NCI-H187 (cell line): ENCODE measurements at places on chromosomes 11 and 22.

GRCh38 chr22:31271026-31271425 lies 21.3 kb downstream of the PIK3IP1 start:
- DNase-seq, result no peak

GRCh38 chr22:23803001-23803819 lies 16.4 kb downstream of the SMARCB1 start:
- no peak for DNase-seq

GRCh38 chr11:107041088-107041444 lies 22.8 kb upstream of the GUCY1A2 start:
- no peak for DNase-seq

- no peak for DNase-seq
These were observed 72.7 kb upstream of the PITPNB start for GRCh38 chr22:27991586-27992293.

- DNase-seq, result no peak
These were observed 298.0 kb upstream of the PLET1 start for GRCh38 chr11:112558691-112559090.

DNA sequence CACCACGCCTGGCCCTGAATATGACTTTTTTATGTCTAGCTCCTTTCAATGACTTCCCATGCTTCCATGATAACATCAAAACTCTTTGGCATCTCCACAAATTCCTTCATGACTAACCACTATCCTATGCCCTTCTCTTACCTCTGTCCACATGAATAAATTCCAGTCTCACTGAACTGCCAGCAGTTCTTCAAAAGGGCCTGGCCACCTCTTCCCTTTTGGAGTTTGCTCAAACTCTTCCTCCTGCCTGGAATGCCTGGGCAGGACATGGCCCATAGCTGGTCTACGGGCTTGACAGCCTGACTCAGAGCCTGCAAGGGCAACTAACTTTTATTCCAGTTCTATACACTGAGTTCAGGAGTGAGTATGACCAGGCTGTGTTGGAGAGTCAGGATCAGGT lies 41.8 kb upstream of the ZBTB16 start:
- no peak for DNase-seq

DNA sequence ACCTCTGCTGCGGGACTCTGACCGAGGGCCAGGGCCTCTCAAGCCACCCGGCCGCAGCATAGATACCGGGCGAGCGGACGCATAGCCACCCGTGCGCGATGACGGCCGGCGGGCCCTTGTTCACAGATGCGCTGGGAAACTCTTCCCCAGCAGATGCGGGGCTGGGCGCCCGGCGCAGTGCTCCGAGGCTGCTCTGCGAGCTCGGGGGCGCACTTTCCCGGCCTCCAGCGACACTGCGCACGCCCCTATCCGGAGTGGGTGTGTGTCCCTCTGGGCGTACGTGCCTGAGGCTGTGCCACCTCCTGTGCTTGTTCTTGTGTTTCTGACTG lies 104.7 kb upstream of the E2F8 start:
- no peak for DNase-seq

- no peak for DNase-seq
These were observed 670.2 kb downstream of the OPCML start for GRCh38 chr11:132862137-132862536.

DNA sequence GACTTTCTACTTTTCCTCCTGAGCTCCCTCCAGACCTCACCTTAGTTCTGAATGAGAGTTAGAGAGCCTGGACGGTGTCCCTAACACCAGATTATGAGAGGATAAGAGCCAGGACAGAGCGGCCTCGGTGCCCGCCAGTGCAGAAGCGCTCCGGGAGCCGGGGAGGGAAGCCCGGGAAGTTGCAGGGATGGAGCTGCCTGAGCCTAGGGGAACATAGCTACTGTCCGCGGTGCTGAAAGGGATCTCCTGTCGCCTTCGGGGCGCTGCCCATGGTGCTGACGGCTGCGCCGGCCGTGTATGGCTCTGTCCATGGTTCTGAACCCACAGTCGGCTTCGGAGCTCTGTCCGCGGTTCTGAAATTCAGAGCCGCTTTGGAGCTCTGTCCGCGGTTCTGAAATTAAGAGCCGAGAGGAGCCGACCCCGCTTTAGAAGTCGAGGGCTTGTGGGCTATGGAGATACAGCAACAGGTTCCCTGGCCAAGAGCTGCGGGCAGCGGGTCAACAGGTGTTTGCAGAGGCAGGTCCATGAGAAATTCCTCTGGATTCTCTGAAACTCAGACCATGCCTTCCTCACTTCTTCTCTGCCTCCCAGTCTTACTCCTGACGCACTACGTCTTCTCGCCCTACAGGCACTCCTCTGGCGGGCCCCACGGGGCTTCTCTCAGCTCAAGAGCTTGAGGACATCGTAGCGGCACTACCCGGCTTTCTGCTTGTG lies 814 bp downstream of the NPAS4 start:
- no peak for DNase-seq

GRCh38 chr11:72038491-72038890 lies 39.8 kb downstream of the IL18BP start:
- DNase-seq, result no peak

GRCh38 chr11:121329781-121330395 lies 37.3 kb downstream of the SC5D start:
- no peak for DNase-seq

DNA sequence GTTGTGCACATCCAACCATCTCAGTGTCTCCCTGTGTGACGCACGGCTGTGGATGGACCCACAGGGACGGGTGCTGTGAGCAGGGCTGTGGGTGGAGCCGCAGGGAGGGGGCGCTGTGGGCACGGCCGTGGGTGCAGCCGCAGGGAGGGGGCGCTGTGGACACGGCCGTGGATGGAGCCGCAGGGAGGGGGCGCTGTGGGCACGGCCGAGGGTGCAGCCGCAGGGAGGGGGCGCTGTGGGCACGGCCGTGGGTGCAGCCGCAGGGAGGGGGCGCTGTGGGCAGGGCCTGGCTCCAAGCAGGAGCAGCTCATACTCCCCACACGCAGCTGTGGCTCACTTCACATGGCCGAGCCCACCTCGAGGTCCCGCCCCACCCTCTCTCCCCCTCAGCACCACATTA lies 6.0 kb upstream of the MAPK11 start:
- DNase-seq, result no peak

DNA sequence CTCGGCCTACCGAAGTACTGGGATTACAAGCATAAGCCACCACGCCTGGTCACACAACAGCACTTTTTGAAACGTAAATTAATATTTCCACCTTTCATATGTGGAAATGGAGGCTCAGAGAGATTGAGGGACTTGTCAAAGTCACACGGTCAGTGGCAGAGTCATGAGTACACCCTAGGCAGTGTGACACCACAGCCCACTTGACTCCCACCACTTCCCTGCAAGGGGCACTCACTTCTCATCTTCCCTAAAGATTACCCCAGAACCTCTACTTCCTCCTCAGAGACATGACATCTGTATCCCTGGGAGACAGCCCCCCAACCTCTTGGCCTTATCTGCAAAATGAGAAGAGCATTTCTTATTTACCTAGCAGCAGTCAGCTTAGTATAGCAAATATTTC lies 16.5 kb upstream of the MYOD1 start:
- DNase-seq, result no peak

DNA sequence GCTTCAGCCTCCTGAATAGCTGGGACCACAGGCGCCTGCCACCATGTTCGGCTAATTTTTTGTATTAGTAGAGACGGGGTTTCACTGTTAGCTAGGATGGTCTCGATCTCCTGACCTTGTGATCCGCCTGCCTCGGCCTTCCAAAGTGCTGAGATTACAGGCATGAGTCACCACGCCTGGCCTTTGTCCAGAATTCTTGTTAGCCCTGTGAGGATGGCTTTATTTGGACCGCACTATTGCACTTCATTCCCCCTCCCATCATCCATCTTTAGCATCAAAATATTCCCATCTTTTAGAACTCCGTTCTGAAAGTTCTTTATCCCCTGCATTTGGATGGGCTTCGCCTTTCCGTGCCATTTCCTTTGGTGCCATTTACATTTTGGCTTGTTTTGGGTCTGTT lies 2.6 kb downstream of the SAMM50 start:
- DNase-seq, result no peak

DNA sequence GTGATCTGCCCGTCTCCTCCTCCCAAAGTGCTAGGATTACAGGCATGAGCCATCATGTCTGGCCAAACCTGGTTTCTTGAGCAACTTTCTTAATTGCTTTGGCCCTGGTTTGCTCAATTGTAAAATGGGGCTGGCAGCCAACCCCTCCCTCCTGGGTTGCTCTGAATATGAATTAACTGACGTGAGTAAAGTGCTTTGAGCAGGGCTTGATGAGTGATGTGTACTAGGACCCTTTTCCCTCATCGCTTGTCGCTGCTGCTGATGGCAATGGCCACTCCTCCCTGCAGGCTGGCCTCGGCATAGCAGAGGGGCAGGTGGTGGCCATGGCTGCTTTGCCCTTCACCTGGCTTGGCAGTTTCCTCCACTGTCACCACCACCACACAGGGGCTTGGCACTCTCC lies 41.5 kb downstream of the RNF141 start:
- DNase-seq, result no peak

GRCh38 chr11:6315811-6316425 lies 4.4 kb downstream of the CAVIN3 start:
- DNase-seq, result no peak

- no peak for DNase-seq
These were observed at the start of gene TIMP3 for GRCh38 chr22:32801537-32802236. TIMP3 (plus strand) TSS chr22:32801705; CDS start chr22:32802002, 297 bp downstream.

DNA sequence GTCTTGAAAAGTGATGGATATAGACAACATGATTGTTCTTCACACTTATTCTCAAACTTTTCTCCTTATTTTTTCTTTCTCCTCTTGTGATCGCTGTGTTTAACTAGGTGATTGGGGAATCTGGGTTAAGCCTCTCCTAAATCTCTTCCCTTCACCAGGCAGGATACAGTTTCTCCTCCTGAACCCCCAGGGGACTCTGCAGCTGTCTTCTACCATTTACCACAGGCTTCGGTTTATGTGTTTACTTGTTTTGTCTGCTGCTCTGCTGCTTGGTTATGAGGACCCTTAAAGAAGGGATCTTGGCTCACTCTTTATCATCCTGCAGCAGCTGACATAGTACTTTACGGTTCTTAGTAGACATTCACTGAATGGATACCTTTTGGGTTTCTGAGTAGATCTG lies 124.2 kb downstream of the NCAM1 start:
- DNase-seq, result no peak

GRCh38 chr11:66317723-66318599 lies 1.1 kb upstream of the CD248 start:
- DNase-seq, result no peak

DNA sequence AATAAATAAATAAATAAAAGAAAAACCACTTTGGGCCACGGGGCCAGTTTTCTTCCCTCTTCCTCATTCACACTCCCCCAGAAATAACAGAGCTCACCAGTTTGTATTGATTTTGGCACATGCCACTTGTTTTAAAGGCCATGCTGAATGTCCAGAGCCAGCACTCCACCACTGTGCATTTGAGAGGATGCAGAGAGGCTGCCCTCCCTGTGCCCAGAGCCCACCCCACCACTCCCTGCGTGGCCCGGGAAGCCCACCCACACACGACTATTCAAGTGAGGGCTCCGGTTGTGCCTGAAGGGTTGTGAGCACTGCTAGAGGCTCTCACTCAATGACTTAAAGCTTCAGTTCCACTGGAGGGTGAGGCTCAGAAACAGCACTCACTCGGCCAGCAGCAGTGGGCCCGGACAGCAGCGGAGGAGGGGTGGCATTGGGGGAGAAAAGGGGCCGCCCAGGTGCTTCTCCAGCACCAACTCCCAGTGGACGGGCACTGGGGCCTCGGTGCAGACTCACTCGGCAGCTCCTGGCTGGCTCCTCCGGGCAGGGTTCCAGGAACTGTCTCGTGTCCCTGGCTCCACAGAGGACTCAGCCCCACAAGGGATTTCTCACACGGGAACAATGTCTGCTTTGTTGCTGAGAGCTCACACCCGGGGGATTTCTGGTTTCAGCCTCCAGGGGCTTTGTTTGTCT lies 112.7 kb downstream of the SHANK2 start:
- no peak for DNase-seq

GRCh38 chr11:120785576-120785975 lies 238.3 kb upstream of the TBCEL start:
- DNase-seq, result no peak

DNA sequence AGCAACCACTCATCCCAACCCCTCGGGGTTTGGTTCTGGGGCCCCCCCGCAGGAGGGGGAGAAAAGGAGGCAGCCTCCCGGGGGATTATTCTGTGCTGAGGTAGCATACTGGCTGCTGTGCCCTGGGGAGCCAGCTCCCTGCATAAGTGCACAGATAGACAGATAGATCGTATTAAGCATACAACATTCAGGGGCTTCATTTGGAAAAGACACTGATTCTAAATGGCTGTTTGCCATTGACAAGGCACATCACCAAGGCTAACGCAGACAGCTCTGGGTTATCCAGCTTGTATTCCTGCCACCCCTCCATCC lies 547.9 kb downstream of the BUD13 start:
- DNase-seq, result no peak

DNA sequence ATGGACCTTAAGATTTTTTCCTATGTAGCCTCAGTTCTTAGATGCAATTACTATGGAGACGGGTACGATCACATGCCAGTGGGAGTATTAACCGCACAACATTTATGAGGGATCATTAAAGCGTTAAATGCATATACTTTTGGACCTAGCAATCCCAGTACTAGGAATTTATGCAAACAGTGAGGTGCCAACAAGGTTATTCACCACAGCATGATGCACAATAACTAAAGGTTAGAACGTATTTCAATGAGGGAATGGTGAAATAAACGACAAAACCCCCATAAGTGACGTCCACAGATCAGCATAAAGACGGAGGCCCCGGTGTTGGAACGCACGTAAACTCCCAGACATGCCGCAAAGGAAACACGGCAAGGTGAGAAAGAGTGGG lies 539 bp downstream of the SIRT3 start:
- DNase-seq, result no peak

DNA sequence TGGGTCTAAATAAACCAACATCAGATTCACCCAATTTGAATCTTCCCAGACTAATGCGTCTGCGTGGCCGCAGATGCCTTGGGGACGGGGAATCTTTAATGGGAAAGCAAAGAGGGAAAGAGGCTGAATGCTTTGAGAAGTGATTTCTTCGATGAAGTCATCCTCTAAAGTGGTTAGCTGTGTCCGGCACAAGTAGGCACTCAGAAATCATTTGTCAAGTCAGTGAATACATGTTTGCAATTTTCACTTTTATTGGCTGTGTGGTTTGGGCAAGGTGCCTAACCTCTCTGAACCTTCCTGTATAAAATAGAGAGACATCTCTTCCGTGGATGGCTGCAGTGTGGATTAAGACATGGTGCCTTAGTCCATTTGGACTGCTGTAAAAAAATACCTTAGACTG lies 19.7 kb upstream of the IFT27 start:
- no peak for DNase-seq

- DNase-seq, result no peak
These were observed 31.7 kb downstream of the PARVB start for GRCh38 chr22:44055805-44056204.

DNA sequence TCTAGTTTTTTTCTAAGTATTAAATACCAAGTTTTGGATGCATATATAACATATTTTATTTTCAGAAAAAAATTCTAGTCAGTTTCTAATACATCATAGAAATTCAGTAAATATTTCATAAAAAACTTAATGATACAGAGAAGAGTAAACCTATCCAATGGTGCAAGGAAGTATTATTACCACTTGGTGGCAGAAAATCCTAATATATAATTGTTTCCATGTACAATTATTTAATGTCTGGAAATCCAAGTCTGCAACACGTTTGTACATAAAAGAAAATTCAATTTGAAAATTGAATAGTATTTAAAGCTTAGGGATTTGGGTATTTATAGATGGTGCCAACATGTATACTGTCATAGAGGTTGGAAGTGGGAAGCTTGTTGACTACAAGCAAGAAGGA lies 127.0 kb downstream of the TRPC6 start:
- DNase-seq, result no peak
